Stimulated activated CD4-positive, alpha-beta T cell treated with anti-CD3 and anti-CD28 coated beads, TNF-alpha, amount 100 ng/mL, for 1 hour (primary cell): ENCODE measurements at places on chromosomes 2 and 18.

DNA sequence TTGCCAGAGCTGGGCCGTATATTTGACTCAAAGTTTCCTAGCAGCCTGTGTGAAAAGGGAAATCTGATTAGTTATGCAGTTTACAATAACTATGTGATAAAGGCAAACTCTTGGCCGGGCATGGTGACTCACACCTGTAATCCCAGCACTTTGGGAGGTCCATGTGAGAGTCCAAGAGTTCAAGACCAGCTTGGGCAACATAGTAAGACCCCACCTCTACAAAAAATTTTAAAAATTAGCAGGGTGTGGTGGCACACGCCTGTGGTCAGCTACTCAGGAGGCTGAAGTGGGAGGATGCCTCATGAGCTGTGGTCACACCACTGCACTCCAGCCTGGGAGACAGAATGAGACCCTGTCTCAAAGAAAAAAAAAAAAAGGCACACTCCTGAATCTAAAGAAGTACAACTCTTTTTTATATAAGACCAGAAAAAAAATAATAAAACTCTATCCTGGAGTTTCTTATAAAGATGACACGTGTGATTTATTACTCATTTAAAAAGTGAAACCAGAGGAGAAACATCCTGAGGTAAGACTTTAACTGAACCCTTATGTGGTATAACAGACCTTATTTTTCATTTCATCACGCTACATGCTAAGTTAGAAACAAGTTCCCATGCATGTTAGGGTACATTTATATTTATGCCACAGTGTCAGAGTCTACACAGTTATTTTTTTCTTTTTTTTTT lies 32.6 kb upstream of the KCMF1 start:
- no peak for DNase-seq

DNA sequence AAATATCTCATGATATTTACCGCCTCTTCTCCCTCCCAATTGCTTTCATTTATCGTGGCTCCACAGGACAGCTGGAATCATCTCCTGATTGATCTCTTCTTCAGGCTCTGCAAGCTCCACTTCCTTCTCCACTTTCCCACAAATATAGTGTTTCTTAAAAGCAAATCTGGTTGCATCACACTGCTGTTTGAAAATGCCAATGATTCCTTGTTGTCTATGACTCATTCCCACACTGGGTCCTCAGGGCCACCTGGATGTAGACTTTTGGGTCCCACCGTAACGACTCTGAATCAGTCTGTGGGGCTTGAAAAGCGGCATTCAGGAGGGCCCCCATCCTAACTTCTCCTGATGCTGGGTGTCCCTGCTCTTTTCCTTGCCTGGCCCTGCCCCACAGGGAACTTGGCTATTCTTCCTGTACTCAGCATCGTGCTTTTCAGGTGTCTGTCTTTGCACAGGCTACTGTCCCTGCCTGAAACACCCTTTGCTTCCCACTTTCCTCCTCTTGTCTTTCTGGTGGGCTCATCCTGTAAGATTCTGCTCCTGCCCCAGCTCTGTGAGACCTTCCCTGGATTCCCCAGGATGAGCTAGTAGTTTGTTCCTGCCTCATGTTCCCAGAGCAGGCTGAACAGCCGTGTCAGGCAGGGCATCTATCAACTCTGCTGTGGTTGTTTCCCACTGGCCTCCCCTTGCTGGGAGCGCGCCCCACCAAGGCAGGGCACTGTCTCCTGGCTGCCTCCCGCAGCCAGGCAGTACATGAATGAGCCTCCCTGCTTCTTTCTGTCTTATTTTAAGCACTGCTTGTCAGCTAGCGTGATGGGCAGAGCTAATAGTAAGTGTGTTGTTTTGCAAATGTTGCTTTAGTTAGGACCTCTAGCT lies 111.9 kb downstream of the KCTD1 start:
- no peak for DNase-seq

DNA sequence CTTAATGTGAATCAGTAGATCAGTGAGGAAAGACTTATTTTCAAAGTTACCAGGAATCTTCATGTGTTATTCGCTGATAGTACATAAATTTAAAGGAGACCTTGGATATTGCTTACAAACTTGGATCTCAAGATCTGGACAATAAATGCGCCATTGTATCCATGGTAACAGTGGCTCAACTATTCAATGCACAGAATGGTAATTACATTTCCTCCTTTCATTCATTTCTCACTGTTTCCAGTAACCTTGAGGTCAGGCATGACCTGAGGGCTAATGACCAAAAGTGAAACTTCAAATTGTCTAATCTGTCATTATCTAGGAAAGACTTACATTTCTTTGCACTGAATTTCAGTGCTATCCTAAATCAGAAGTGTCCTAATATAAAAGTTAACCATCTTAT lies 8.1 kb downstream of the LRP2 start:
- no peak for DNase-seq

GRCh38 chr2:101249826-101250225 lies 2.9 kb upstream of the CNOT11 start:
- DNase-seq, result no peak

DNA sequence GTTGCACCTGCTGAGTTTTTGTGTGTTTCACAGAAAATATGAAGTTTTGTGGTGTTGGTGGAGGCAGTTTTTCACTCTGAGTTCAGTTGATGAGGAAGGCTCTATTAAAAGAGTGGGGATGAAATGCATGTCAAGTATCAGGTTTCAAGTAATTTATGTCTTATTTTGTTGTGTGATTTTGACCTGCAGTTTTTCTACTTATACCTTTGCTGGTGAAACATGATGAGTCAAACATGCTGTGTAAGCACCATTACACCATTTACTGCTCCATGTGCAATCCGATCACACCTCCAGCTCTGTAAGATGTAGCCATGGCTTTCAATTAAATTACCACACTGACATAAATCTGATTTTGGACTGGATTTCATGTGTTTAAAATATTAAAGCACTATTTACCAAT lies 174.5 kb upstream of the ZEB2 start:
- no peak for DNase-seq

DNA sequence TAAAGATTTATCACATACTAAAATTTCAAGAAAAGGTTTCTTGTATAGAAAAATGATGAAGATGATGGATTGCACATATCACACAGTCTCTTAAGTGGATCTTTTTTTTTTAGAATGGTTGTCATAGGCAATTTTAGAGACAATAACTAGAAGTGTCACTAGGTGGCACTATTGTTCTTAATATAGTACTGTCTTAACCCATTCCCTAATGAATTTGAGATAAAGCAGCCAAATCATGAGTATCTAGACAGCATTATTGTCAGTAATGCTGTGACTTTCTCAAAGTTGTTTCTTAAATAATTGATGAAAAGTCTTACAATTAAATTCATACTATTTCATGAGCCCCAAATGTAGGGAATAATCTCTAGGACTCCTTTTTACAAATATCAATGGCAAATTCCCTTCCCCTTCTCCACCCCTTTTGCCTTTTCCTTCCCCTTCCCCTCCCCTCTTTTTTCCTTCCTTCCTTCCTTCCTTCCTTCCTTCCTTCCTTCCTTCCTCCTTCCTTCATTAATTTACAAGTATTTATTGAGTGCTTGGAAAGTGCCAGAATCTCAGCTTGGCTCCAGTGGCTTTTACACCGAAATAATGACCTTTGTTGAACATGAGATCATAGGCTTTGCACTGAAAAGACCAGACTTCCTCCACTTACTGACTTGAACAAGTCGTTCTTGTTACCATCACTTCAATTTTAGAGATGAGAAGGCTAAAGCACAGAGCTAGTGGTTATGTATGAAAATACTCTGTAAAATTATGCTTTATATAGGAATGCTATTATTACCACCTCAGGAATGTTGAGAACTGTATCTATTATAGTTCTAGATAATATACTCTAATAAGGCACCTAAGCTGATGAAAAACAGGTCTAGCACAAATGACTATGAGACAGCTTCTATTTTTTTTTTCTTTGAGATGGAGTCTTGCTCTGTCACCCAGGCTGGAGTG lies 19.8 kb downstream of the MYL12B start:
- no peak for DNase-seq

- peak; percentile 71 for DNase-seq
Observed at GRCh38 chr2:218880102-218880858, at the start of gene WNT10A. Gene WNT10A (plus strand): TSS chr2:218880852. CDS start chr2:218880996, 144 bp downstream.

DNA sequence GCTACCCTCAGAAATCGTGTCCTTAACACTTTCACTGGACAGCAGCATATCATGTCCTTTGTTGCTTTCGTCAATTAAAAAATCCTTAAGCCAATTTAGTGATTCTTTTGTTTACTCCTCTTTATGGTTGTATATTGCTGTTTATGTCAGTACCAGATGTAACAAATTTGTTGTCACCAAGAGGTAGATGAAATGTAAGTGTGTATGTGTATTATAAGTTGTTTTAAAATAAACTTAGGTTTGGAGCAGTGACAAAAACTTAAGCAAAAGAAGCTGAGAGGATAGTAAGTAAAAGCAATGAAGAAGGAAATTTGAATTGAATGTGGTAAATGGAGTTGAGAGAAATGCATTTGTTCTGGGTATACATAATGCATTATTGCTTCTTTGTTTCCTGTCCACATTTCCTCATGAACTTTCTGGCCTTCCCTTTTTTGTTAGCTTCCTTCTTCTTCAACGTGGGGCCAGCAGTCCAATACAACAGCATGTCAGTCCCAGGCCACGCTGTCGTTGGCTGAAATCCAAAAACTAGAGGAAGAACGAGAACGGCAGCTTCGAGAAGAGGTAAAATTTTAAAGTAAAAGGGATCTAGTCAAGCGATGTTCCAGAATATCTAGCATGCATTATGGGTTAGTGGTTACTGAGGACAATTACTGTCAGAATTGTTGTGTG lies 30.5 kb upstream of the SNORC start:
- no peak for DNase-seq
